ENCODE measurements at places on chromosomes 7 and 10.

GRCh38 chr7:1459920-1460820 is 900 bp upstream of the MICALL2 start:
- DNase-seq = no peak

- no peak for DNase-seq
Observed at GRCh38 chr7:137546671-137547070, 203.1 kb upstream of the PTN start.

GRCh38 chr7:127252377-127252713 is 396 bp downstream of the GRM8 start:
- no peak for DNase-seq

GRCh38 chr7:110962826-110963225 is 128.1 kb upstream of the LRRN3 start:
- DNase-seq = no peak

DNA sequence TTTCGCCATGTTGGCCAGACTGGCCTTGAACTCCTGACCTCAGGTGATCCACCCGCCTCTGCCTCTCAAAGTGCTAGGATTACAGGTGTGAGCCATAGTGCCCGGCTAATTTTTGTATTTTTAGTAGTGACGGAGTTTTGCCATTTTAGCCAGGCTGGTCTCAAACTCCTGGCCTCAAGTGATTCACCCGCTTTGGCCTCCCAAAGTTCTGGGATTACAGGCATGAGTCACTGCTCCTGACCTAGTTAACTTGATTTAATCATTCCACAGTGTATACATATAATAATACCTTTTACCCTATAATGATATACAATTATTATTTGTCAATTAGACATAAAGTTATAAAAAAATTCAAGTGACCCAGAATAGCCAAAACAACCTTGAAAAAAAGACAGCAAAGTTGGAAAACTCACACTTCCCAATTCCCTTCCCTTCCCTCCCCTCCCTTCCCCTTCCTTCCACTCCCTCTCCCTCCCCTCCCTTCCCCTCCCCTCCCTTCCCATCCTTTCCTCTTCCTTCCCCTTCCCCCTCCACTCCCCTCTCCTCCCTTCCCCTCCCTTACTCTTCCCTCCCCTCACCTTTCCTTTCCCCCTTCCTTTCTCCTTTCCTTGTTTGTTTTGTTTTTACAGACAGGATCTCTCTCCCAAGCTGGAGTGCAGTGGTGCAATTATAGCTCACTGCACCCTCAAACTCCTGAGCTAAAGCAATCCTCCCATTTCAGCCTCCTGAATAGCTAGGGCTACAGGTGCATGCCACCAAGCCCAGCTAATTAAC is 14.8 kb upstream of the ZMIZ2 start:
- DNase-seq = no peak

DNA sequence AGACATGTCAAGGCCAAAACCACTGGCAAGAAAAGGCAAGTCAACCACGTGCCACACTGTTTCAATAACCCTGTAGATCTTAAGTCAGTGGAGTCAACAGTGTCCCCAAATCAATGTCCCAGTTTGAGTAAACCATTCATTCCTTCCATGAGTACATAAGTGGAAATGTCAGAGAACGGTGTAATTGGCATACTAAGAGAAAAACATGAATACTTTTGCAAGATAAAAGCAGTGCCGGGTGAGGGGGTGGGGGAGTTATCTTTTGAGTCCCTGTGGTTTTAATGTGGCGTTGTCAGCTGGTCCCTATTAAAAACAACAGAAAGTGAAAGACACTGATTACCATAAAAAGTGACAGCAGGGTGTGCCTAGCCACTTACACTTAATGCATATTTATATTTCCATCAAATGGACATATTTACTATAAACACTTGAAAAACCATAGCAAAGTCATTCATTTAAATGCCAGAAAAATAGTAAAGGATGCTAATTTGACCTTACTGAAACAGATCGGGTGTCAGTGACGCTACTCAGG is 37.8 kb downstream of the RSU1 start:
- DNase-seq = no peak

- no peak for DNase-seq
Observed at GRCh38 chr7:66790725-66791124, 50.2 kb downstream of the RABGEF1 start.

DNA sequence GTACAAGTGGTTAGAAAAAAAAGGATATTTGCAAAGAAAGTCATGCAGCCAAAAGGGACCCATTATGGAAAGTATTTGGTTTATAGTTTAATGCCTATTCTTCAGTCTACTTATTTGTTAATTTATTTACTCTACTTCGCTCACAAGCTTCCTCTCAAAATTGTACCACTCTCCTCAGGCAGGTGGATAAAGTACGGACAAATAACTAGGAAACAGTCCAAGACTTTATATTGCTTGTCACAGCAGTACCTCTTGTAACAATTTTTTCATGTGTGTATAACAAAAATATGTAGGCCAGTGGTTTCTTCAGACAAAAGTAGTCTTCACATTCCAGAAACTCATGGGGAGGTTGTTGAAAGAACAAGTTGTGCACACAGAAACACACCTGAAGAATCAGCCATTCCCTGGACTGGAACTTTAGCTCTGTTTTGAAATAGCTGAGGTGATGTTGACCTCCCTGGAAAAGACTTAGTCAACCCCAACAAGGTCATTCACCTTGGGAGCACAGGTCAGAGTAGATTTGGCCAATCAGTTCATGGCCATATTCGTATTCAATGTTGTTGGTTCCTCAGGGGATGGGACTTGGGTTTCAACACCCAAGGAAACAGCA is 73.4 kb downstream of the TES start:
- DNase-seq = no peak

- no peak for DNase-seq
Observed at GRCh38 chr7:100556541-100556940, 17.2 kb downstream of the SAP25 start.

- DNase-seq = no peak
Observed at GRCh38 chr10:132860532-132860931, 74.6 kb upstream of the NKX6-2 start.

- DNase-seq = no peak
Observed at GRCh38 chr7:30327813-30328212, 43.4 kb downstream of the ZNRF2 start.

- no peak for DNase-seq
Observed at GRCh38 chr7:149783386-149784250, 10.2 kb upstream of the ZNF467 start.

DNA sequence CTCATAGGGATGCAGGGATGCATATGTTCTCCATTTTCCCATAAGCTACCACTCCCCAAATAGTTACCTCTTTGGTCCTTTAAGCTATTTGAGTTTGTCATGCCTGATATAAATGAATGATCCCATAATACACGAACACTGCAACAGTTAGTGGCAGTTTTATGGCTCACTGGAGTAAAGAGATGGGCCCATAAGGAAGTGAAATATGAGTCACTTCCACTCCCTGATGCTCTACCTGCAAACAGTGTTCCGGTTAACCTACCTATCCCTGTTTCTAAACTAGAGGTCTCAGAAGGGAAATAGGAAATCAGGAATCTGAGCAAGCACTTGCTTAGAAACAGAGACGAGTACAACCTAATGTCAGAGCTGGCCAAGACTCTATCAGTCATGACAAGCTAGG is 71.7 kb downstream of the CALD1 start:
- DNase-seq = no peak

- no peak for DNase-seq
Observed at GRCh38 chr7:42945821-42946626, 13.8 kb downstream of the MRPL32 start.

DNA sequence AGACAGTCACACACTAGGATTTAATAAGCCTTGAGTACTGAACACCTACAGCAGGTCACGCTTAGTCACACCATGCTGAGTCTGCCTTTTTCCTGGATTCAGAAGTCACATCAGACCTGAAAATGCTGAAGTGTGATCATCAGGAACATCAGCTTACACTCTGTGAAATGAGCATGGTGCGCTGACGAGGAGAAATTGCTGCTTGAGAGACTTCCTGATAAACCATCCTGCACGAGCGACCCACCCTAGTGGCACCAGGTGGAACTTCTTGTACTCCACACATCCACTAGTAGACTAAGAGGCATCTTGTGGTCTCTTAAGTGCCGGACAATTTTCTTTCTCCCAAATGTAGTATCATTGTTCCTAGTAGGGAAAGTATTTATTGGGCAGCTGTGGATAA is 51.8 kb upstream of the MRLN start:
- DNase-seq = peak; percentile 38

DNA sequence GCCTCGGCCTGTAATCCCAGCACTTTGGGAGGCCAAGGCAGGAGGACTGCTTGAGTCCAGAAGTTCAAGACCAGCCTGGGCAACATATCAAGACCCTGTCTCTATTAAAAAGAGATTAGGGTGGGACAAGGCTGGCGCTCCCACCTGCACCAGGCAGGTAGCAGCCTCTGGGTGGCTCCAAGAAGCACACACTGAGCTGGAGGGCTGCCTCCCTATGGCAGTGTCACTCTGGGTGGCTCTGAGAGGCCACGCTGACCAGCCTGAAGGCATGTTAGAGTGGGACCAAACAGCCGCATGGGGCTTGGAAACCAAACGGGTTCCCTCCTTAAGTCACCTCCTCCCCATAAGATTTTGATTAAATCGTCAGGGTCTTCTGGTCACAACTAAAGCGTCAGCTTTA is 19.8 kb upstream of the COL26A1 start:
- no peak for DNase-seq

DNA sequence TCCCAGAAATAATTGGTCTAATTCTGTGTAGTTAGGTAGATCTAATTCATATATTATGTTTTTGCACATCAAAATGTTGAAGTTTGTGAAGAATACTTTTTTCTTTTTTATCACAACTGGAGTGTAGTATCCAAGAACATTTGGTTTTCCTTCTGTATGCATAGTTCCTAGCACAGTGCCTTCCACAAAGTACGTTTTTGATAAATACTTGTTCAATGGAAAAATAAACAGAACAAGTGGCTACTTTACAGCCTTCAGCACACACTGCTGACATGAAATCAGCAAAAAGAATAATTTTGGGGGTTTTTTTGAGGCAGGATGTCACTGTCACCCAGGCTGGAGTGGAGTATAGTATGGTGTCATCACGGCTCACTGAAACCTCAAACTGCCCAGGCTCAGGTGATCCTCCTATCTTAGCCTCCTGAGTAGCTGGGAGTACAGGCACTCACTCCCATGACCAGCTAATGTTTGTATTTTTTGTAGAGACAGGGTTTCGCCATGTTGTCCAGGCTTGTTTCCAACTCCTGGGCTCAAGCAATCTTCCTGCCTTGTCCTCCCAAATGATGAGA is 27.9 kb downstream of the TARP start:
- DNase-seq = no peak

GRCh38 chr7:102300643-102301221 is 14.1 kb downstream of the SH2B2 start:
- no peak for DNase-seq

DNA sequence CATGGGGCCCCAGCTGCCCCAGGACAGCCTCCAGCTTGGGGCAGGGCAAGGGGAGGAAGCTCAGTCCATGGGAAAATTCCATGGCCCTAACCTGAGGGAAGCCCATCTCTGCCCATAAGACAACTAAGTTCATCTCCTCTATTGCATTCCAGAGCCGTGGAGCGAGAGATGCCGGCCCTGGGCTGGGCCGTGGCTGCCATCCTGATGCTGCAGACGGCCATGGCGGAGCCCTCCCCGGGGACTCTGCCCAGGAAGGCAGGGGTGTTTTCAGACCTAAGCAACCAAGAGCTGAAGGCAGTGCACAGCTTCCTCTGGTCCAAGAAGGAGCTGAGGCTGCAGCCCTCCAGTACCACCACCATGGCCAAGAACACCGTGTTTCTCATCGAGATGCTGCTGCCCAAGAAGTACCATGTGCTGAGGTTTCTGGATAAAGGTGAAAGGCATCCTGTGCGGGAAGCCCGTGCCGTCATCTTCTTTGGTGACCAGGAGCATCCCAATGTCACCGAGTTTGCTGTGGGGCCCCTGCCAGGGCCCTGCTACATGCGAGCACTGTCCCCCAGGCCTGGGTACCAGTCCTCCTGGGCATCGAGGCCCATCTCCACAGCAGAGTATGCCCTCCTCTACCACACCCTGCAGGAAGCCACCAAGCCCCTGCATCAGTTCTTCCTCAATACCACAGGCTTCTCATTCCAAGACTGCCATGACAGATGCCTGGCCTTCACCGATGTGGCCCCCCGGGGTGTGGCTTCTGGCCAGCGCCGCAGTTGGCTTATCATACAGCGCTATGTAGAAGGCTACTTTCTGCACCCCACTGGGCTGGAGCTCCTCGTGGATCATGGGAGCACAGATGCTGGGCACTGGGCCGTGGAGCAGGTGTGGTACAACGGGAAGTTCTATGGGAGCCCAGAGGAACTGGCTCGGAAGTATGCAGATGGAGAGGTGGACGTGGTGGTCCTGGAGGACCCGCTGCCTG is 4.3 kb downstream of the AOC1 start:
- DNase-seq = no peak

GRCh38 chr7:46168671-46169383 is 247.8 kb upstream of the IGFBP3 start:
- no peak for DNase-seq

GRCh38 chr7:4784799-4785198 is 9.4 kb downstream of the AP5Z1 start:
- no peak for DNase-seq

DNA sequence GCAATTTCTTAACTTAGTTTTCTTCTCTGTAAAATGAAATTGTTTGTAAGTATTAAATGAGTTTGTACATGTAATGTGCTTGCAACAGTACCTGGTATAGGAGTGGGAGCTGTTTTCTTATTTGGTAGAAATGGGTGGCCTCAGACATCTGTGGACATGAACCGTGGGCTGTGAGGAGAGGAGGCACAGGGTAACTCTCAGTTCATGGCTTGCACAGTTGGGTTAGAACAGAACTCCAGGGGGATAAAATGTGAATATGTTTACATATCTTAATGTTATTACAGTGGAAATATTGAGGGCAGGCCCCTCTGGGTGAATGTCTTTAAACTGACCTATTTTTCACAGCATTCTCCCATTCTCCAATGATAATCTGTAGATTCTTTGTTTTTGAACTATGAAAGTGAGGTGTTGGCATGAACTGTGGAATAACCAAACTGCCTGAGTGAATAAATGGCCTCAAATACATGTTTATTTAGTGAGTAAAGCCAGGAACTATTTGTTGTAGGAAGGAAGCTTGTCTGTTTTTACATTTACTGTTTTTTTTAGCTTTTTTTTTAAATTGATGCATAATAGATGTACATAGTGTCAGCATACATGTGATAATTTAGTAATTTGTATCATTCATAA is 2.6 kb downstream of the ABCA13 start:
- no peak for DNase-seq

Data from GDM1 (cell line).